ENCODE measurements at places on chromosomes 7 and 10.

- no peak for DNase-seq
These were observed 22.3 kb downstream of the DLG5 start for GRCh38 chr10:77904100-77904840.

DNA sequence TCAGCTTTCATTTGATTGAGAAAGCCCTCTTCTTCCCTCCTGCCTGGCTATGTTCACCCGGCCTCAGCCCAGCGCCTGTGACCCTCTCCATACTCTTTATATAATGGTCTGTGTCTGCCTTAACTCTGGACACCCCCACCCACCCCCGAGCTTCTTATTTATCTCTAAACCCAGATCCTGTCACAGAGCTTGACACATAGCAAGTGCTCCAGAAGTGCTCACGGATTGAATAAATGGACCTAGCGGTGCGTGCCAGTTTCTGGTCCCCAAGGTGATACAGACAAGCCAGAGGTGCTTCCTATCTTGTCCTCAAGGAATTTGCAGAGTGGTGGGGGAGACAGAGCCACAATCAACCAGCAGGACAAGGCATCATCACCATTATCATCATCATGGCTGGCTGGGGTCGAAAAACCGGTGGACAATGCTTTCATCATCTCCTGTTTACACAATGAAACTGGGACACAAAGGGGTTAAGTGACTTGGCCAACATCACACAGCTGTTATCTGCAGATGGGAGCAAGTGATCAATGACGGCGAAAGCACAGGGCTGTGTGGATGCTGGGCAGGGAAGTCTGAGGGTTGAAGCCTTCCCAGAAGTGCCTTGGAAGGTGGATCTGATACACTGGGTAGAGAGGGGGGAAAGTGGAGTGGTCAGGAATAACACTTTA is 2.2 kb upstream of the LOXL4 start:
- DNase-seq, result no peak

DNA sequence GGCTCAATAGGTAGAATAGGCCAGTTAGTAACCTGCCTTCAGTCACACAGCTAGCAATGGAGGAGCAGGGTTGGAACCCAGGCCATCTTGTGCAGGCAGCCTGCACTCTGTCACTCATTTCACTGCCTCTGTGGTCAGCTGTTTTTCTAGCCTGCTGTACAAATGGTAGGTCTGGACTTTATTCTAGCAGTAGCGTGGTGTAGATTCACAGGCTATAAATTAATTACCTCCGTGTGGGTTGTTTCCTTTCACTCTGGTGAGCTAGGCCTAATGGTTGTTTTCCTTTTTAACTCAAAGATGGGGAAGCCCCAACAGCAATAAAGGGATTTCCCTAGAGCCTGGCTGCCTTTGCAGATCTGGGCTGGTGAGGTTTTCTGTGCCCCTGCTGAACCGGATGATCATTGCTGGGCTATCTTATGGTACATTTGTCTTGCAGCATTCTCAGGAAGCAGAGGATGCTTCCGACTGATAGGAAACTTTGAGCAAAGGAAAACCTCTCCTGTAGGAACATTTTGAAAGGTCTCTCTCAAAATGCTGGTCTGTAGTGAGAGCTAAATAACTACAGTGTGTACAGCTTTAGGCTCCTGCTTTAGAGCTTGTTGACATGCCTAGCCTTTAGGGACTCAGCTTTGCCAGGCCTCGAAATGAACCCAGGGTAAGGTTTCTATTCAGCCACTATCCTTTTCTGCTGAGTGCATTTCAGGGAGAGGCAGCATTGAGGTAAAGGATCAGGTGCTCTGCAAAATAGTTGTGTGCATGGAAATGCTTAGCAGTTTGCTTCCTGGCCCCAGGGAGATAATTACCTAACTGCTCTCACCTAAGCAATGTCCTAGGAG is 157.4 kb downstream of the ST7 start:
- peak; percentile 78 for DNase-seq

DNA sequence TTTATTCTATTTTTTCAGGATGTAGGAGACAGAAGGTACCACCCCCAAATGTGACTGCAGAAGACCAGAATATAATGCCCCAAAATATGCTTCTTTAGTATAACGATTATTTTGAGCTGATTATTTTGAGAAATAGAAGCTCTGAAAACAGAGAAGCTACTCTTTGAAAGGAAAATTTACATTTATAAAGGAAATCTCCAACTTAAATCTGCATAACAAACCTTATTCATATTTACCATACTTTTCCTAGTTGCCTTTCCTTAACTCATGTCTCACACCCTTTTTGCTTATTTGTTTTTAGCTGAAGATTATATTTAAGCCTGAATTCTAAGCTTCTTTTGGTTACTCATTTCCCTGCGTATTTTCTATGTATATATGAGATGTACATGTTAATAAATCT is 127.1 kb upstream of the THSD7A start:
- no peak for DNase-seq

- no peak for DNase-seq
These were observed 85.1 kb upstream of the TNRC18 start for GRCh38 chr7:5508698-5509097.

GRCh38 chr7:127501817-127502216 is 83.6 kb downstream of the GCC1 start:
- no peak for DNase-seq
